ENCODE measurements at places on chromosomes 6 and 20.

DNA sequence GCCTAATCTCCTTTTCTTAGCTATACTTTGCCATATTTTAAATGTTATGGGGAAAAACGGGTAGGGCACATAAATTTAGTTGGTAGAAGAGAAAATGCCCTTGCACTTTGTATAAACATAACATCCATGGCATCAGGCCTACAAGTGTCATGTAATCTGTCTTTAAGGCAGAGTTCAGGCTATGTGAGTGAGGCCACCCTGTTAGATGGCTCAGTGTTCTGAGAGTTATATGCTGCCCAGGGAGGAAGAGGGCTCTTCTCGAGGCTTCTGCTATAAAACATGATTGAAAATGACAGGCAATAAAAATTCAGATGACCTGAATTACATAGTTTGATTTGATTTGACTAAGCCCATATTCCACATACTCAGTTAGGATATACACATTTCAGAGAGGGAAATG, 553.6 kb upstream of the MAP3K7 start:
- no peak for DNase-seq

DNA sequence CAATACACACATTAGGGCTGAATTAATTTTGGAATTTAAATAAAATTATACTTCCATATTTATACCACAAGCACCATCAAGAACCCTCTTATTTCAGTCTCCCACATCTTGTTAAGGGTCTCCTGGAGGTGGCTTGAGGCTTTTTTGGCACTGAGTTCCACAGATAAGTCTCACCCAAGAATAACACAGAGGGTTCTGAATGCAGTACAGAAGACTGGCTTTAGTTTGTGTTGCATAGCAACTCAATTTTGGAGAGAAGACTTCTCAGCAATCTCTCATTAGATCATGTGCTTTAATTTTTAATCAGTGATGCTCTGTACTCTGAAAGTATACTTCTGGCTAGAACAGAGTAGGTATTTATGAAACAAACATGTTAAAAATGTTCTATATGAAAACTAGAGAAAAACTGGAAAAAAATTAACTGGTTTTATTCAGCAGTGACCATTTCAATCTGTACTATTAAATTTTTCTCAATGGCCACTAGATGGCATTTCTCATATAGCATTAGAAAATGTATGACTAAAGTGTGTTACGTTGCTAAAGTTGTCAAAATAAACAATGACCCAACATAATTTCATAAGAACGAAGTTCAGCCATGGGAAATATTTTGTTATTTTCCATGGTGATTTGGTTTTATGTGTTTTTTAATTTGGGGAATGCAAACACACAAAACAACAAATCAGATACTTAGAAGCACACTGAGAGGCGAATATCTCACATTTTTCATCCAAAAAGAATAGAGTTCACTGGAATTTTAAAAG, 32.7 kb upstream of the MAP7 start:
- no peak for DNase-seq

GRCh38 chr20:62773845-62774714, 22.2 kb upstream of the MRGBP start:
- DNase-seq = peak; percentile 82

DNA sequence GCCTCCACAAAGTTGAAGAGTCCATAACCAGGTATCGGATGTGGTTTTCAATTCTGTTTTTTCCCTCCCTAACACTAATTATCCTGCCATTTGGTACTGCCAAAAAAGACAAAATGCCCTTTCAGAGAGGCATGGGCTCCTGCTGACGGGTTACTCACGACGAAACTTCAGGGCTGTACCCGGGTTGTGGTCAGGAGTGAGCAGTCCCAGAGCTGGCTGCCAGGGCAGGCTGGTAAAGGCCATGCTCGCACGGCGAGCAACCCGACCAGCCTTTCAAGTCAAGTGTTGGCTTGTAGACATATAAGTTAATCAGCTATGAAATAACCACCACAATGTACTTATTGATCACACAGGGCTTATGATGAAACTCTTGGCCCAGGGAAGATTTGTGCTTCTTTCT, 152.5 kb downstream of the FOXC1 start:
- DNase-seq = no peak

GRCh38 chr6:152552616-152553209, 84.4 kb downstream of the SYNE1 start:
- DNase-seq = peak; percentile 75

GRCh38 chr6:137870744-137871247, 3.7 kb downstream of the TNFAIP3 start:
- DNase-seq = peak; percentile 26

- DNase-seq = peak; percentile 82
These were observed 49.4 kb upstream of the ARMC2 start for GRCh38 chr6:108798670-108799353.

DNA sequence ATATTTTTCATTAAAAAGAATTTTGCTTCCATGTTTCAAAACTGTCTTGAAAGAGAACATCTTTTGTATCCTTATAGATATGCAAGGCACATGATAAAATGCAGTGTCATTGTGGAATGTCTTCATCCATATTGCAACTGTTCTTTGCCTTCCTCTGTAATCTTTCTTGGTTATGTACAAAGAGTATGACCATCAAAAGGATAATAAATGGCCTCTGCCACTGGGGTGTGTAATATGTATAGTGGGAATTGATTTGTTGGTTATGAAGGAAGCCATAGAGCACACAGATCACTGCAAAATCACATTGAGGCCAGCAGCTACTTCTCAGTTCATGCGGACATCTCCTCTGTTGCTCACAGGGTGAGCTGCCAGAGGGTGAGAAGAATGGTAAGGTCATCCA, 703.5 kb downstream of the TFAP2A start:
- no peak for DNase-seq

Data from WERI-Rb-1 (cell line).